ENCODE measurements at places on chromosomes 5 and 9.
A peak's percentile ranks its signal among the peaks of the same experiment; 100 is the strongest.

DNA sequence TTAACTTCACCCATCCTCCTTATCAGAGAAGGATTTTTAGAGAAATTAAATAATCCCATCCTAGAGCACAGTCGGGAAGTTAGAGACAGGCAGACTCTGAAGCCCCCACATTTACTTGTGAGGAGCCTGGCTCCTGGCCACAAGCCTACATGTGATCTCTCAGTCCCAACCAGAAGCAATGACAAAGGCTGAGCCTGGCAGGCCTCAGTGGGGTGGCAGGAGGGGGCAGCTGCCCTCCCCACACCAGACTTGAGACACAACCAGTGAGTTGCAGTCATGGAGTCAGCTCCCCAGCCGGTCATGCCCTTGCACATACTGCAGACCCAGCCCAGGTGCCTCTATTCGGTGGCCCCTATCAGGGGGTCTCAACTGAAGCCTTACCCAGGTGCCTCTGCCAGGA lies 11.0 kb downstream of the NAIF1 start:
- DNase-seq, result no peak

DNA sequence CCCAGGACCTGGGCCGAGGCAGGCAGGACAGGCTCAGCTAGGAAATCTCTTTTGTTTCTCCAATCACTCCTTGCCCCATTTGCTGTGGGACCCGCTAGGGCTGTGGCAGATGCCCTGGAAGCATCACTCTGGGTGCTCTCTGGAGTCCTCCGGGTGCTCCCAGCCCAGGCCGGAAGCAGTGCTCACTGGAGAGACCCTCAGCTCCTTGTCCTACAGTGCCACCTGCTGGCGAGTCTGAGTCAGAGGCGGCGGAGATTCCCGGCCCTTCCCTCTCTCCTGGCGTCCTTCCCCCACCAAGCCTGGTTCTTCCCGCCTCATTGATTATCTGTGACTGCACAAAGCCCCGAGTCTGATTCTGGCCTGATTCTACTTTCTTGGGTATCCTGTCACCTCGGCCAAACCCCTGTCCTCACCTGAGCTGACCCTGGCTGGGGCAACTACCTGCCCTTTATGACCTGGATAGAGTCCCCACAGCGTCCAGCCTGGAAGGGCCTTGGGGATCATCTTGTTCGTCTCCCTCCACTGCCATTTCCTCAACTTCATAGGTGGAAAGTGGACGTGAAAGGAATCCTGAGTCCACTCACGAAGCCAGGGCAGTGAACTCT lies 7.3 kb upstream of the BARHL1 start:
- peak; percentile 77 for DNase-seq

GRCh38 chr5:171445644-171446516 lies 26.4 kb downstream of the FGF18 start:
- no peak for DNase-seq

- DNase-seq, result no peak
Observed at GRCh38 chr5:55535199-55535905, 588 bp upstream of the PLPP1 start.

DNA sequence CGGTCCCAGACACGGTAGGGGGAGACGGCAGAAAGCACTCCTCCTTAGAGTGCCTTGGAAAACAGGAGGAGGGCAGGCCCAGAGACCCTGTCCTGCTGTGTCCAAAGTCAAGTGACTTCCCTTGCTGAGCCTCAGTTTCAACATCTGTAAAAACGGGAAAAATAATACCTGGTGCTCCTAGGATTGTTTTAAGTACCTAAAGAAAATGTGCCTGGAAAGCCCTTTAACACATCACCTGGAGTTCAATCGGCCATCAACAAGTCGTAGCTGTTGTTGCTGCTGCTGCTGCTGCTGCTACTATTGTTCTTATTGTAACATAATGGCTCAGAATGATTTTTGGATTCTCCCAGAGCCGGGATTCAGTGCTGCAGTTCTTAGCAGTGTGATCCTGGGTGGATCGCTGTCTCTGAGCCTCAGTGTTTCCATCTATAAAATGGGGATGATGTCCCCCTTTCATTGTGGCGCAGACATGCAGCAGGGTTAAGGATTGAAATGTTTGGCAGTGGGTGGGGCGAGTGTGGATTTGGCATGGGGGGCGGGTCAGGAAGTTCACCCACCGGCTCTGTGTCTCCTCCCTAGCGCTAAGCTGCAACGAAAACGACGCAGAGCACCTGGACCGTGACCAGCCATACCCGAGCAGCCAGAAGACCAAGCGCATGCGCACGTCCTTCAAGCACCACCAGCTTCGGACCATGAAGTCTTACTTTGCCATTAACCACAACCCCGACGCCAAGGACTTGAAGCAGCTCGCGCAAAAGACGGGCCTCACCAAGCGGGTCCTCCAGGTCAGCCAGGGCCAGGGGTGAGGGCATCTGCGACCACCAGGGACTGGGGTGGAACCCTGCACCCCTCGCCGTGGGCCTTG lies 9.2 kb downstream of the LHX2 start:
- peak; percentile 69 for DNase-seq

DNA sequence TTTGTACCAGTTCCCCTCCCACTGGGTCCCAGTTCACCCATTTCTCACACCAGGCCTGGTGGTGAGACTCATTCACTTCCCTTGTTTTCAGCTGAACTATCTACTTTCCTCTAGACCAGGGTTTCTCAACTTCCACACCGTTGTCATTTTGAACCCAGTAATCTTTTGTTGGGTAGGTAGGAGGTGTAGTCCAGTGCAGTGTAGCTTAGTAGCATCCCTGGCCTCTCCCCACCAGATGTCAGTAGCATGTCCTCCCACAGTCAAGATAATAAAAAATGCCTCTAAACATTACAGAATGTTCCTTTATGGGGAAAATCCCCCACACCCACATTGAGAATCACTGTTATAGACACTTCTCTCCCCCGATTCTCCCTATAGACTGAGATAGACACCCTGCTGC lies 299.1 kb downstream of the EPB41L4A start:
- no peak for DNase-seq

DNA sequence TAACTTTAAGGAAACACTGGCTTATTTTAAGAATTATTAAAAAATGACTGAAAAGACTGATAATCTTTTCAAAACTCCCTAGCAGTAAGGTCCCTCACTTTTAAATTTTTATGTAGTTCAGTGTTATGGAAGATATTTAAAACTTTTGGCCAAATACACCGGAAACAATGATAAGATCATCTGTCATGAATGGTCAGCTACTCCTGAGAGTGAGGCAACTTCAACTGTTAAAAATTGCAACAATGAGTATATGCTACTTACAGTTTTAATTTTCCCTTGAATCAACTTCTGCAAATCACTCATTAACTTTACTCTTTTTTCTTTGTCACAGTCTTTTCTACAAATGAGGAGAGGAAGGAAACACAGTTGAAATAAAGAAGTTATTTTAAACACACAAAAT lies 10.8 kb downstream of the PUM3 start:
- DNase-seq, result no peak

GRCh38 chr9:16029046-16029615 lies 476.3 kb downstream of the CCDC171 start:
- no peak for DNase-seq

- no peak for DNase-seq
Observed at GRCh38 chr5:135162661-135163265, 128.7 kb upstream of the PITX1 start.

DNA sequence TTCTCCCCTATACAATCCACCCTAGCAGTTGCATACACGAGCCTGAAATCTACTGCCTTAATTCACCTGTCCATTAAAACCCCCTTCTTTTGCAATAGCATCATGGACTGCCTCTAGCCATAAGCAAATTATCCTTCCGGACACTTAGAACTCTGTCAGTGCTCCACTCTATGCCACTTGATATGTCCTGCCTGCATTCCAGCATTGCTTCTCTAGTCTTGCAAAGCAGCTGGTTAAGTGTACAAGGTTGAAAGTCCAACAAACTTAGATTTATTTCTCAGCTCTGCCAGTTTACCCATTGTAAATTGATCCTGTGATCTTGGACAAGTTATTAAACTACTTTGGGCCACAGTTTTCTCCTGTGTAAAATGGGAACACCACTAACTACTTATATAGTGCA lies 197.9 kb downstream of the EPB41L4A start:
- DNase-seq, result no peak

DNA sequence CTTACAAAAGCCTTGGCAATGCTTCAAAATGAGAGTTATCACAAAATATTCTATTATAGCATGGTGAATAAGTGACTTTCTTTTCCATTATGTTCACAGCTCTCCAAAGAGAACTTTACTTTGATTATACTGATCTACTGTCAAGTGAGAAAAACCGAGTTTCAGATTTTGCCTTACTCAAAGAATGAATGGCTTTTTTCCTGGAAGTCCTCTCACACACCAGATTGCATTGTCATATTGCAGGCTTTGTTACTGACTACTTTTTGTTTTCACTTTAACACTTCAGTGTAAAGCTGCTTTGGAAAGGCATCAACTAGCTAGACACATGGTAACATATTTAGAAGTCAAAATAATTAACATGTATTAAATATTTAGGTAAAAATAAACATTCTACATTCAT lies 765.2 kb upstream of the NUDT12 start:
- no peak for DNase-seq

GRCh38 chr5:136202469-136203205 lies 9.7 kb upstream of the SMIM32 start:
- no peak for DNase-seq

GRCh38 chr5:9188131-9188530 lies 357.7 kb downstream of the SEMA5A start:
- no peak for DNase-seq

DNA sequence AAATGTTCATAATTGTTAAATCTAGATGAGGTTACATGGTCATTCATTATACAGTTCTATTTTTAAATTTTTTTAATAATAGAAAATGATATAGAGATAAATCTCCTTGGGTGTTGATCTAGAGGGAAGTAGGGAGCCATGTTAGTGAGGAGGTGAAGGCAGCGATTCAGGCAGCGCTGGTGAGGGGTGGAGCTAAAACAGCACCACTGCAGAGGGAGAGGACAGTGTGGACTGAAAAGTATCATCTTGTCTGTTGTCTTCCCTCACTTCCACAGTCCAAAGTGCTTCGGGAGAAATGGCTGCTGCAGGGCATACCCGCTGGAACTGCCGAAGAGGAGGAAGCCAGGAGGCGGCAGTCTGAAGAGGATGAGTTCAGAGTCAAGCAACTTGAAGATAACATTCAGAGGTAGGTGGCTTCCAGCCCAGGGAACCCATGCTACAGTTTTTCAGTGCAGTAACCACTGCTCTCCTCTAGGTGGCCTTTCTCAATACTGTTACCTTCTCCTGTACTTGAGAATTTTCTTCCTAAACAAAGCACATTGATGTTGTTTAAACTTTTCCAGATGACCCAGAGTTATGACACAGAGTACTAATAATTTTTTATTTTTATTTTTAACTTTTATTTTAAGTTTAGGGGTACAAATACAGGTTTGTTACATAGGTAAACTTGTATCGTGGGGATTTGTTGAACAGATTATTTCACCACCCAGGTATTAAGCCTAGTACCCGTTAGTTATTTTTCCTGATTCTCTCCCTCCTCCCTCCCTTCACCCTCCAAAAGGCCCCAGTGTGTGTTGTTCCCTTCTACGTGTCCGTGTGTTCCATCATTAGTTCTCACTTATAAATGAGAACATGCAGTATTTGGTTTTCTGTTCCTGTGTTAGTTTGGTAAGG lies 100.5 kb downstream of the PALM2AKAP2 start:
- DNase-seq, result peak; percentile 56

- DNase-seq, result peak; percentile 43
Observed at GRCh38 chr5:173664154-173664526, 47.7 kb upstream of the BOD1 start.

- DNase-seq, result no peak
Observed at GRCh38 chr5:161944974-161945373, 97.1 kb downstream of the GABRA1 start.

GRCh38 chr9:130660326-130660682 lies 4.1 kb upstream of the PRDM12 start:
- DNase-seq, result no peak

DNA sequence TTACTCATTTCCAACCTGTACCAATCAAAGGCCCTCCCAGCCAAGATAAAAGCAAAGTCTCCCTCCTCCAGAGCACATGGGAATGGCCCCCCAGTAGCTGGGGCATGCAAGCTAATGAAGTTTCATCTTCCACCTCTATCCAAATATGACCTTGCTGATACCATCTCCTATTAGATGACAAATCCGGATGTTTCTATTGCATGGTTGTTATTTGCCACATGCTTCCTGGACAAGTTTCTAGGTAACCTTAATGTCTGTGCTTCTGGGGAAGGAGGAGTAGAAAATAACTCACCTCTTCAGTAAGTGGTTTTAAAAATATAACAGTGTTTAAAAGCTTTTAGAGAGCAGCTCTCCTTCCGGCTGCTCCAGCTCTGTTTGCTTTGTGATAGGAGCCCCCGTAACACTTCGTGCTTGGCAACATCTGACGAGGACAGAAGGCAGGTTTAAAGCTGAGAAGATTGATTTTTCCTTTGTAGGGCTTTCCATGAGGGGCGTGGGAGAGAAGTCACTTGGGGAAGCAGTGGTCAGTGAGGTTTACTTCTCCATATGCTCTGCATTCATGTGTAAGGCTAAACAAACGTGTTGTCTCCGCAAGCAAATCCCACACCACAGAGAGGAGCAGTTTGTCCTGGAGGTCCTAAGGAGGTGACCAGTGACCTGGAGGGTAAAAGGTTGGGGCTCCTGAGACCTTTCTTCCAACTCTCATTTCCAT lies 40.3 kb upstream of the GLRX start:
- no peak for DNase-seq

- no peak for DNase-seq
Observed at GRCh38 chr9:16039988-16040761, 487.3 kb downstream of the CCDC171 start.

- no peak for DNase-seq
Observed at GRCh38 chr9:92242260-92243136, 51.0 kb downstream of the IARS1 start.

DNA sequence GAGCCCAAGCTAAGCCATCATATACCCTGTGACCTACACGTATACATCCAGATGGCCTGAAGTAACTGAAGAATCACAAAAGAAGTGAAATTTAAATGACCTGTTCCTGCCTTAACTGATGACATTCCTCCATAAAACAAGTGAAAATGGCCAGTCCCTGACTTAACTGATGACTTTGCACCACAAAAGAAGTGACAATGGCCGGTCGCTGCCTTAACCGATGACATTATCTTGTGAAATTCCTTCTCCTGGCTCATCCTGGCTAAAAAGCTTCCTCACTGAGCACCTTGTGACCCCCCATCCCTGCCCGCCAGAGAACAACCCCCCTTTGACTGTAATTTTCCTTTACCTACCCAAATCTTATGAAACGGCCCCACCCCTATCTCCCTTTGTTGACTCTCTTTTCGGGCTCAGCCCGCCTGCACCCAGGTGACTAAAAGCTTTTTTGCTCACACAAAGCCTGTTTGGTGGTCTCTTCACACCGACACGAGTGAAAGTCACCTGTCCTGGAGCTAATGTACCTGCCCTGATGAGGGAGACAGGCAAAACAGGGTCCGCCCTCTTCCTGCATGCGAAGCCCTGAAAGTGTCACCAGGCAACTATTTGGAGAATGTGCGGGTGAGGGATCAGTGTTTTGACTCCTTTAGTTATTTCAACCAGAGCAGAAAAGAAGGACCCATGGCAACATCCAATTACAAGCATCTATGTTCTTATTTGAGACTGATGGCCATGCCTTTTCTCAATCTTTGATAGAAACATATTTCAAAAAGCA lies 266.1 kb downstream of the SMARCA2 start:
- no peak for DNase-seq

Data from GM10248 (cell line).